Pancreas (tissue), 10 donors: ENCODE measurements at places on chromosomes 6 and 20. TPM values are rescaled to one million over a fixed set of nuclear protein-coding genes. Genes with fewer than 3 reads are reported as not detected.

Gene PPDPF
- total RNA-seq: 120 TPM

Gene BTNL2
- total RNA-seq: not detected

DNA sequence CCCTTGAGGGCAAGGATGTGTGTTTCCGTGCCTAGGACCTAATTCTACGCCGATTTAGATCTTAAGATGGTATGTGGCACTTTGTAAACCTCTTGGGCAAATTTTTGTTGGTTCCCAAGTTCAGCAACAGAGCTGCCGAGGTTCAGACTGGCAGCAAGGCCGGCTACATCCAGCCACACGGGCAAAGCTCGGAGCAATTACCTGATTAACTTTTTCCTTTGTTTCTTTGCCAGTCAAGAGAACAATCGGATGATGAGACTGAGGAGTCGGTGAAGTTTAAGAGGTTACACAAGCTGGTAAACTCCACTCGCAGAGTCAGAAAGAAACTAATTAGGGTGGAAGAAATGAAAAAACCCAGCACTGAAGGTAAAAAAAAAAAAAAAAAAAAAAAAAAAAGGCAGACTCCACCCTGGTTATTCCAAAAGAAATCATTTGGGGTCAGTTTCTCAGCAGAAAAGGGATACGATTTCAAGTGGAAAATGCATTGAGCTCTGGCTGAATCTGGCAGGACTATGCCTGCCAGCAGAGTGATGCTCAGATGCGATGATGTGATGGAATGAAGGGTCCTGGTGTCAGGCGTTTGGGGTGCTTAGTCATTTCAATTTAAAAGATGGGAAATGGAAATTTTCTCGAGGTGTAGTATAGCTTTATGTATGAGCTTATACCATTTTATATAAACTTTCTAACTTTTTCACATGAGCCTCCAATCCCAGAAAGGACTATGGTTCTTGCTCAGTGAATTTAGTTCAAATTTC lies 171.6 kb downstream of the SASH1 start:
- H3K4me3 ChIP-seq: no peak overlapping the region
- H3K4me1 ChIP-seq: peaks cover 4% of the 10 kb centered on the region
- no peak for DNase-seq
- no peak overlapping the region for H3K27ac ChIP-seq
- H3K36me3 ChIP-seq: no peaks in the 10 kb centered on the region

DNA sequence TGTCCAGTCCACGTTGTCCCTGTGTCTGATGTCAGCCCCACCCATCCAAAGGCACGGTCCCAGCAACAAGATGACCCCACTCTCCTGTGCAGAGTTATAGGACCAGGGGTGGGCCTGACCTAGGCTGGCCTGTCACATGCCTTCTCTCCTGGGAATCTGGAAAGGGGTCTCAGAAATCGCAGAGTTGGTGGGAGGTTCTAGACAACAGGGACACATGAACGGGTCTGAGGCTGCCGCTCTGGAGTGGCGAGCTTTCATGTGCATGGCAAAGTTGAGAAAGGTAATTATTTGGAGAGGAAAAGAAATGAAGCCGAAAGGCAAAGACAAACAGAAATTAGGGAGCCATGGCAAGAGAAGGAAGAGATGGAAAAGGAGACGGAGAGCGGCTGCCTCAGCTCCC lies 29.5 kb downstream of the BFSP1 start:
- H3K27ac ChIP-seq: no peak overlapping the region
- no peak for DNase-seq
- H3K4me3 ChIP-seq: no peak overlapping the region
- no peaks in the 10 kb centered on the region for H3K4me1 ChIP-seq

DNA sequence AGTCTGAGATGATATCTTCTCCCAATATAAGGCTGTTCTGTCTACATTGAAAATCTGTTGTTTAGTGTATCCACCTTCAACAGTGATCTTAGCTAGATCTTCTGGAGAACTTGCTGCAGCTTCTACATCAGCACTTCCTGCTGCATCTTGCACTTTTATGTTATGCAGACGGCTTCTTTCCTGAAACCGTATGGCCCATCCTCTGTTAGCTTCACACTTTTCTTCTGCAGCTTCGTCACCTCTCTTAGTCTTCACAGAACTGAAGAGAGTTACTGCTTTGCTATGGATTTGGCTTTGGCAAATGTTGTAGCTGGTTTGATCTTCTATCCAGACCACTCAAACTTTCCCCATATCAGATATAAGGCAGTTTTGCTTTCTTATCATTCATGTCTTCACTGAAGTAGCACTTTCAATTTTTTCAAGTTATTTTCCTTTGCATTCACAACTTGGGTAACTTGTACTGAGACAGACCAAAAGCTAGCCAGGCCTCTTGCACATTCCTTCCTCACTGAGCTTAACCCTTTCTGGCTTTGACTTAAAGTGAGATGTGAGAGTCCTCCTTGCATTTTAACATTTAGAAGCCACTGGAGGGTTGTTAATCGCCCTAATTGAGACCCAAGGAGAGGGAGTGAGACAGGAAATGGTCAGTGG lies 110.1 kb downstream of the PREP start:
- no peaks in the 10 kb centered on the region for H3K27me3 ChIP-seq
- no peaks in the 10 kb centered on the region for H3K36me3 ChIP-seq
- no peak overlapping the region for H3K4me3 ChIP-seq

DNA sequence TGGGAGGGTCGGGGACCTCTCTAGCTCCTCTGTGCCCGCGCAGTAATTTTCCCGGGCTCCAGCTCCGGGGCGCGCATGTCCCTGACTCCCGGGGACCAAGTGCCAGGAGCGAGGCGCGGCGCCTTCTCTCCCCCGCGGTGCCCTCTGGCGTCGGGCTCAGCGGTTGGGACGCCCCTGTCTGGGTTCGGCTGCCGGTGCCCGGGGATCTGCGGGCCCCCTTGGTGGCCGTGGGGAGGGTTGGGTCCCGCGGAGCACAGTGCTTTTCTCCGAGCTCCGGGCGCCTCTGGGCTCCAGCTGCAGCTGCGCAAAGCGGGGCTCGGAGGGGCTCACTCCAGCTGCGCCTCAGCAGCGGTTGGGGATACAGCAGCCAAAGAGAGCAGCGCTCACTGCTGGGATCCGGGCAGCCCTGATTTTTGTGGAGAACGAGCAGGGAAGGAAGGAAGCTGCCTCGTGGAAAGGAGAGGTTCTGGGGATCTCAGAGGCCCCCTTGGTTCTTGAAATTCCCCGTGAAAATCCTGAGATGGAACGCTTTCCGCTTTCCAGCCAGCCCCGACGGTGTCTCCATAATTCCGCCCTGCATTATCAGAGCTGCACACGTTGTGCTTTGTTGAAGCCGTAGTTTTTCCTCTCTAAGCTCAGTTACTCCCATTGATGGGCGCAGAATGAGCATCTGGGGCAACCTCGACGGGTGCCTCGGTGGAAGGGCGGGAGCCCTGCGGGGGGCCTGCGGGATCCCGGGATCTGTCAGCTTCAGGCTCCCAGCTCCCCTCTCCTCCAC lies 861 bp downstream of the PPP1R14C start:
- no peaks in the 10 kb centered on the region for H3K36me3 ChIP-seq
- H3K4me3 ChIP-seq: peak overlapping the region; percentile 37
- H3K27ac ChIP-seq: no peak overlapping the region
- peaks cover 29% of the 10 kb centered on the region for H3K27me3 ChIP-seq
- no peak for DNase-seq
- H3K4me1 ChIP-seq: no peaks in the 10 kb centered on the region

DNA sequence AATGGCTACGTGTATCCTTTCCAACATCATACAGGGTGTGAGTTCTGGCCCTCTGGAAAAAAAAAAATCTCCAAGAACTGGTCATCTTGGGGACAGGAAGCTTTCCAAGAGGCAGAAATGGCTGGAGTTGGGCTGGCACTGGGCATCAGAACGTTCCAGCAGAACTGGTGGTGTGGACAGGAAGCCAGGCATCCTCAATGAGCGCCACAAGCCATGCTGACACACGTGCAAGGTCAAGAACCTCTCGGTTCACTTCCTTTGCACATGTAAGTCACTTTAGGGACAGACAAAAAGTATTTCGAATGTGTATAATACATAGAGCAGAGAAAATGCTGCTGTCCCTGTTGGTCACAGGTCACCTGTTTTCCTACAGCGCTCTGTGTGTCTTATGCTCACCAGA lies 27.4 kb upstream of the RIN2 start:
- DNase-seq: no peak
- no peaks in the 10 kb centered on the region for H3K36me3 ChIP-seq
- no peaks in the 10 kb centered on the region for H3K4me1 ChIP-seq
- no peaks in the 10 kb centered on the region for H3K27me3 ChIP-seq

GRCh38 chr6:77425671-77426070 lies 37.6 kb downstream of the HTR1B start:
- DNase-seq: no peak
- no peaks in the 10 kb centered on the region for H3K27me3 ChIP-seq
- no peaks in the 10 kb centered on the region for H3K36me3 ChIP-seq
- H3K4me1 ChIP-seq: no peaks in the 10 kb centered on the region
